ENCODE measurements at places on chromosomes 7 and 10. TPM values are rescaled to one million over a fixed set of nuclear protein-coding genes. Genes with fewer than 3 reads are reported as not detected.

Gene BAZ1B
- total RNA-seq: 78.6 TPM

Gene SDK1
- 0.26 TPM for total RNA-seq

Gene ITGA8
- not detected for total RNA-seq

Gene LIPK
- total RNA-seq: not detected

Gene ECD
- 31.1 TPM for total RNA-seq

Gene CPED1
- 0.32 TPM for total RNA-seq

Gene EPO
- total RNA-seq: not detected

Gene DGKI
- total RNA-seq: 0.11 TPM

Gene SHH
- not detected for total RNA-seq

Gene MMP21
- 0.79 TPM for total RNA-seq

Gene EBLN1
- total RNA-seq: not detected

Gene OR2A1
- total RNA-seq: not detected

GRCh38 chr7:64463636-64464375 is 99.1 kb downstream of the ZNF680 start:
- H3K4me3 ChIP-seq: no peak overlapping the region
- H3K27ac ChIP-seq: no peak overlapping the region
- H3K4me1 ChIP-seq: no peaks in the 10 kb centered on the region
- H3K27me3 ChIP-seq: no peaks in the 10 kb centered on the region

DNA sequence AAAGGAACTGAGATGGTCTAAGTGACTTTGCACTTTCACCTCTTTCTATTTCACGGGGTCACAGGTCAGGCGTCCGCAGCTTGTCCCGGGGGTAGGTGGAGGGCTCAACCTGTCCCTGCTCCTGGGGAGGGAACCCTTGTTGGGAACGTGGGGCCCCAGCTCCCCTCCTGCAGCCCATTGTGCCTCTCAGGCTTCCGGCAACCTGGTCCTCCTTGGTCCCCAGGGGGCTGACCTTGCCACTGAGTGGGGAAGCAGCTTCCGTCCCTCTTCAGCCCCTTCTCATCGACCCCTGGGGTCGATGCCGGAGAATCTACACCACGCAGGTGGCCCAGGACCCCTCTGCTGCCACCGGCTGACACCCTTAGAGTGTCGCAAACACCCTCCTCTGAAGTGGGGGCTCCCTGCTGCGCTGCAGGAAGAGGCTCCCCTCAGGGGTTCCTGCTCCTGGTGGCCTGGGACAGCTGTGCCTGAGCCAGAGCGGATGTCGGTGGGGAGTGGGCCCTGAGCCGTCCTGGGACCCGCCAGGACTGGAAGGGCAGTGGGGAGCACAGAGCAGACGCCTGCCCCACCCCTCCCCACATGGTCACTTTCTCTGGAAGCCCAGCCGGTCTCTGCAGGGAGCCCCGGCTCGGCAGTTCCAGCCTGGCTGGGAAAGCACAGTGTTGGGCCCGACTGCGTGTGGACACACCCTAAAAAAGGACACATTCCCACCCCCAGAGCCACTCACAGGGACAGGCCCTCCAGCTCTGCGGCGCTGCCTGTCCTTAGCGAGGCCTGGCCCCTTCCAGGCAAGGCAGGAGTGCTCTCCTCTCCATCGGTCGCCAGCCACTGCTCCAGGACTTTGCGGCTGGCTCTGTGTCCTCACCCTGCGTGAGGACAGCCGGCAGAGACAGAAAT is 357.5 kb upstream of the SHH start:
- H3K27ac ChIP-seq: no peak overlapping the region
- no peaks in the 10 kb centered on the region for H3K27me3 ChIP-seq
- no peak overlapping the region for H3K4me3 ChIP-seq
- no peaks in the 10 kb centered on the region for H3K36me3 ChIP-seq
- H3K4me1 ChIP-seq: no peaks in the 10 kb centered on the region
- no peak for DNase-seq

GRCh38 chr7:125675640-125676039 is 746.0 kb upstream of the POT1 start:
- DNase-seq: no peak
- no peak overlapping the region for H3K4me3 ChIP-seq
- no peaks in the 10 kb centered on the region for H3K36me3 ChIP-seq
- H3K27ac ChIP-seq: no peak overlapping the region
- H3K27me3 ChIP-seq: no peaks in the 10 kb centered on the region

DNA sequence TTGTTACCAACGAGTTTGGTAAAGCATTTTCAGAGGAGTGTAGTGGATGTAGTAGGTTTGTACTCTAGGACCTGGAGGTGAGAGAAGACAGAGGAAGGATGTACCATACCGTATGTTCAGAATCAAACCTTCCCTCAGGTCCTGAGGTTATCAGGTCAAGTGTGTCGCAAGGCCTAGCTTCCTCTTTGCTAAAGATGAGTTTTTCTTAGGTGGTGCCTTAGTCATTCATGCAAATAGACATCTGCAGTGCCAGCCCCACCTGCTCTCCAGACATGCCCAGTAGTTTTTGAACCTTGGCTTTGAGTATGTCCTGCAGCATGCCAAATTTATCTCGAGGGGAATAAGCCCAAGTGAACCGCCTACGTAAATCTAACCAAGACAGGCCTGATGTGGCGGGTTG is 71.3 kb downstream of the HDAC9 start:
- H3K27me3 ChIP-seq: no peaks in the 10 kb centered on the region
- DNase-seq: no peak
- H3K27ac ChIP-seq: no peak overlapping the region

- no peak overlapping the region for H3K4me3 ChIP-seq
- H3K4me1 ChIP-seq: no peaks in the 10 kb centered on the region
- no peaks in the 10 kb centered on the region for H3K36me3 ChIP-seq
- DNase-seq: no peak
- H3K27ac ChIP-seq: no peak overlapping the region
- no peaks in the 10 kb centered on the region for H3K27me3 ChIP-seq
Measured at GRCh38 chr10:43765516-43765915, 116.8 kb upstream of the ZNF32 start.

GRCh38 chr7:103524042-103524907 is 78.3 kb upstream of the SLC26A5 start:
- DNase-seq: no peak
- no peaks in the 10 kb centered on the region for H3K36me3 ChIP-seq

GRCh38 chr7:10412422-10413019 is 561.2 kb upstream of the PHF14 start:
- peak; percentile 6 for DNase-seq
- H3K4me1 ChIP-seq: no peaks in the 10 kb centered on the region
- H3K36me3 ChIP-seq: no peaks in the 10 kb centered on the region
- no peak overlapping the region for H3K4me3 ChIP-seq
- no peaks in the 10 kb centered on the region for H3K27me3 ChIP-seq

DNA sequence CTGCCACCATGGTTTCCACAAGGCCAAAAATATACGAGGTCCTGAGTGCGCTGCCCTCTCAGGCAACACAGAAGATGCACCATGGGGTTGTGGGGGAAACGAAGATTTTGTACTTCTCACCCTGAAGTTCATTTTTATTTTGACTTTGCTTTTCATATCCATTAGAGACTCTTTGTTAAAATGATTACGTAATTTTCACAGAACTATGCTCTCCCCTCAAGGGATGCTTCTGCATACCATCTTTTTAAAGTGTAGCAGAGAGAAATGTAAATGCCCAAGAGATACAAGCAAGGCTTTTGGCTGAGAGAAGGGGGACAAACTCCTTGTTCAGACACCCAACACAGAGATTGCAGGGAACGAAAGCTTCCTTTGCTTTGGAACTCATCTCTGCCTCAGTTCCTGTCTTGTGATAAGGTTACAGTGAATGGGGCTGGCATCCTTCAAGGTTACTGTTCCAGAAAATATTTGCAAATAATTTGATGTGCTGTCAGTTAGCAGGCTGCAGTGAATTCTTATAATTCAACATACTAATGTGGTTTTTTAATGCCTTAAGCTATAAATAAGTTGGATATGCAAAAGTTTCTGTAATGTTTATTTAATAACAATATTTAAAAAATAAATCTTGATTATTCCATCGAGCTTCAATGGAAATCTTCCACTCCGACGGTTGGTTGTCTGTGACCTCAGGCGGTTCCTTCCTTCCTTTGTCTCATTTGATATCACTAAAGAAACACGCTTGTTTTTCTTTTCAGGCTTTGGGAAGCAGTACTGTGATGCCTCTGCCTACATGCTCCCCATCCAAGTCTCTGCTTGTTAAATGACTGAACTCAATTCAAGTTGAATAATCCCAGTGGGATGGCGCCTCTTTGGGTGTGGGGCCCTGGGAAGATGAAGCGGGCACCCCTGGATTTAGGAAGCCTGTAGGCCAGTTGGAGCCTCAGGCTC is 209.3 kb upstream of the CTBP2 start:
- no peaks in the 10 kb centered on the region for H3K4me1 ChIP-seq
- DNase-seq: no peak
- H3K27ac ChIP-seq: no peak overlapping the region
- H3K36me3 ChIP-seq: no peaks in the 10 kb centered on the region
- no peaks in the 10 kb centered on the region for H3K27me3 ChIP-seq

DNA sequence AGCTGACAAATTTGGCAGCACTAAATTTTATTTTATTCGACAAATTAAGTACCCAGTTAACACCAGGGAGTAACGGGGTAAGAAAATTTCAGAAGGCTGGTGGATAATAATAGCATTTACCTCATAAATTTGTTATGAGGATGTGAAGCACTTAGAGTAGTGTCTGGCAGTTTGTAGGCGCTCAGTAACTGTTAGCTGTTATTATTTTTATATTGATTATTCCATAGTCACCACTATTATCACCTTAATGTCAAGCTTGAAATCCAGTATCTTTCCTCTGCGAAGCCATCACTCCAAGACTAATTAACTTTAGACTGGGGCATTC is 563 bp upstream of the COA1 start:
- no peaks in the 10 kb centered on the region for H3K27me3 ChIP-seq
- H3K27ac ChIP-seq: peak overlapping the region; percentile 67
- H3K4me3 ChIP-seq: peak overlapping the region; percentile 97
- no peak for DNase-seq
- peaks cover 34% of the 10 kb centered on the region for H3K4me1 ChIP-seq

- no peak overlapping the region for H3K27ac ChIP-seq
- H3K27me3 ChIP-seq: no peaks in the 10 kb centered on the region
- no peak overlapping the region for H3K4me3 ChIP-seq
- no peaks in the 10 kb centered on the region for H3K36me3 ChIP-seq
- peaks cover 6% of the 10 kb centered on the region for H3K4me1 ChIP-seq
- DNase-seq: no peak
Measured at GRCh38 chr7:76304888-76305375, 2.5 kb downstream of the HSPB1 start.

DNA sequence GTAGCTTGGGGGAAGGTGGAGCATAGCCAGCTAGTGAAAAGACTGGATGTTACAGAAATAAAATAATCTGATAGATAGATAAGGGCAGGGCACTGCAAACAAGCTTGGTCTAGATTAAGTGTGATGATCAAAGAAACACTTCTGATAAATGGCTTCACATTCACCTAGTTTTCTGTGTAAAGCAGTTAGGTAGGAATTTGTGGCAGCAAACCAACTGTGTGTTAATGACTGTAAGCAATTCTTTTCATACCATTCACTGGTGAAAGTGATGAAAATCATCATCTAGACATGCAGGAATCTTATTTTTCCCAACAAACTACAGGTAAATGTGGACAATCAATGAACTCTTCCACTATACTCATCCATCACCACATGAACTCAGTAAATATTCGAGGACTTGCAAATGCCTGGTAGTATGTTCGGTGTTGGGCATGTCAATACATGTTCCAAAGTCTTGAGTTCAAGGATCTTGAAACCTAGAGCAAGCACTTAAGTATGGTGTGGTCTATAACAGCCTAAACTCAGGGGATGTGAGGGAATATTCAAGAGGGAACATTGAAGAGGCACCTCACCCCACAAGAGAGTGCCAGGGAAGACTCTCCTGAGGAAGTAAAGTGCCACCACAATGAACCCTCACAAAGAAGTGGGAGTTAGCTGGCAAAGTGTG is 20.5 kb downstream of the PON3 start:
- no peaks in the 10 kb centered on the region for H3K4me1 ChIP-seq
- no peaks in the 10 kb centered on the region for H3K27me3 ChIP-seq
- no peak overlapping the region for H3K27ac ChIP-seq
- no peaks in the 10 kb centered on the region for H3K36me3 ChIP-seq
- H3K4me3 ChIP-seq: no peak overlapping the region
- no peak for DNase-seq
